ENCODE measurements at places on chromosomes 5 and 9.

GRCh38 chr5:5179079-5179478, 38.9 kb downstream of the ADAMTS16 start:
- DNase-seq, result no peak

- no peak for DNase-seq
Measured at GRCh38 chr5:148685520-148686134, 31.3 kb upstream of the HTR4 start.

GRCh38 chr9:111610149-111610548, 10.7 kb upstream of the PTGR1 start:
- no peak for DNase-seq

GRCh38 chr5:137672001-137672400, 63.9 kb downstream of the KLHL3 start:
- DNase-seq, result peak; percentile 86

- no peak for DNase-seq
Measured at GRCh38 chr9:131635285-131635684, 90.0 kb downstream of the PRRT1B start.

GRCh38 chr9:34866614-34867013, 91.5 kb upstream of the PHF24 start:
- no peak for DNase-seq

DNA sequence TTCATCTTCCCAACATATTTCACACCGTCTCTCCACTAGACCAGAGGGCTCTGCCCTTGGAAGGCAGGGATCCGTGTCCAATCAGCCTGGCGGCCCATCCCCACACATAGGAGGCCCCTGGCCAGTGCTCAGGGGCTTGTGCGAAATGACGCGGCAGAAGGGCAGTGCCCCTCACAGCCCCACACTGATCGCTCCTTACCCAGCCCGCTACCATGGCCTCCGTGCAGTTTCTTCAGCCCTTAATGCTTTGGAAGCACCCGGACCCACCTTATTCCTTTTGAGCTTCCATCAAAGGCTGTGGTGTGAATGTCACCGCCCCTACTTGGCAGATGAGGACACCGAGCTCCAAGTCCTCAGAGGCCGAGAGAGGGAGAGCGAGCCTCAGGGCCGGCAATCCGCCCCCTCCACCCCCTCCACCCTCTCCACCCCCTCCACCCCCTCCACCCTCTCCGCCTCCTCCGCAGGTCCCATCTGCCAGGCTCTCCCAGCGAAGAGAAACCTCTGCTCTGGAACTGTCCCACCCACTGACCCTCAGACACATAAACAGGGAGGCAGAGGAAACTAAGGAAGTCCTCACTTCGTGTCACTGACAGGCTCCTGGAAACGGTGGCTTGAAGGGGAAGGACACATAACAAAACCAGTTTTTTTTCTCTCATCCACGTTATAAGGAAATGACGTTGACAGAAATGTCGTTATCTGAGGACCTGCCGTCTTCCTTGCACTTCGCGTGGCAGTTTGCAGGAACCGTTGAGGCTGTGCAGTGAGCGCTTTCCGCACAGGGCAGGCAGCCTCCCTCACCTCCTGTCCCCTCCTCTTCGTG, 13.9 kb downstream of the QSOX2 start:
- DNase-seq, result no peak

- DNase-seq, result no peak
Measured at GRCh38 chr5:90479611-90480385, 5.1 kb downstream of the POLR3G start.

- DNase-seq, result no peak
Measured at GRCh38 chr5:16350816-16351215, 114.8 kb downstream of the ZNF622 start.

DNA sequence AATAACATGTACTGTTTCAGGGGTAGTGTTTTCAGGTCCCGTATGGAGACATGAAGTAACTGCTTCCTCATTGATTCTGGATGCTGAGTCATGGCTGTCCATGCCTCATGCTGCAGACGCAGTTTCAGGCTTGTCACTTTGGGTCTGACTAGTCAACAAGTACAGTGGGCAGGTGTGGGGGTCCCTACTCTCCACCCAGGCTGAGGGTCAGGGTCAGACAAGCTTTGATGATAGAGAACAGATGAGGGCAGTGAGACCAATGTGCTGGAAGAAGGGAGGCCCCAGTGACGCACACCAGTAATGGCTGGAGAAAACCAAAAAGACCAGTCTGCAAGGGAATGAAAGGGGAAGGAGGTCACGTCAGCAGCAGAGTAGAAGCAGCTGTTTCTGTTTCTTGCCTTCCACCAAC, 80.0 kb upstream of the NFIL3 start:
- no peak for DNase-seq

GRCh38 chr5:149038336-149039080, 24.4 kb downstream of the SH3TC2 start:
- no peak for DNase-seq

GRCh38 chr5:175466700-175467318, 11.6 kb upstream of the SFXN1 start:
- no peak for DNase-seq

DNA sequence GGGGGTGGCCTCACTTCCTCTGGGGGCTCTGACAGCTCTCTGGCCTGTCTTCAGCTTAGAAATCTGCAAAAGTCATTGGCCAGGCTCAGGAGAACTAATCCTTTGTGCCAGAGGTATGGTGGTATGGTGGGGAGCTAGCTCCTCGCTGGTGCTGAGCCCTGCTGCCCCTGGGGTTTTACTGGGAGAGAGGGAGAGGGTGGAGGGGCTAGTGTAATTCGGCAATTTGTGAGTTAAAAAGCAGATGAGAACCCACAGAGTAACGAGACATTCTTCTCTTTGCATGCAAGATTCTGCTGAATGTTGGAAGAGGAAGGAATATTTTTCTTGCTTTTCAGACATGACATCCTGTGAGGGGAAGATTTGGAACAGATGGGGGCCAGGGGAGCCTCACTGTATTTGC, 65.5 kb upstream of the SPRY4 start:
- no peak for DNase-seq

- DNase-seq, result no peak
Measured at GRCh38 chr5:156587012-156587411, 260.0 kb downstream of the SGCD start.

- no peak for DNase-seq
Measured at GRCh38 chr9:130668659-130669058, 4.3 kb downstream of the PRDM12 start.

- no peak for DNase-seq
Measured at GRCh38 chr5:53071738-53072137, 37.8 kb downstream of the MOCS2 start.

DNA sequence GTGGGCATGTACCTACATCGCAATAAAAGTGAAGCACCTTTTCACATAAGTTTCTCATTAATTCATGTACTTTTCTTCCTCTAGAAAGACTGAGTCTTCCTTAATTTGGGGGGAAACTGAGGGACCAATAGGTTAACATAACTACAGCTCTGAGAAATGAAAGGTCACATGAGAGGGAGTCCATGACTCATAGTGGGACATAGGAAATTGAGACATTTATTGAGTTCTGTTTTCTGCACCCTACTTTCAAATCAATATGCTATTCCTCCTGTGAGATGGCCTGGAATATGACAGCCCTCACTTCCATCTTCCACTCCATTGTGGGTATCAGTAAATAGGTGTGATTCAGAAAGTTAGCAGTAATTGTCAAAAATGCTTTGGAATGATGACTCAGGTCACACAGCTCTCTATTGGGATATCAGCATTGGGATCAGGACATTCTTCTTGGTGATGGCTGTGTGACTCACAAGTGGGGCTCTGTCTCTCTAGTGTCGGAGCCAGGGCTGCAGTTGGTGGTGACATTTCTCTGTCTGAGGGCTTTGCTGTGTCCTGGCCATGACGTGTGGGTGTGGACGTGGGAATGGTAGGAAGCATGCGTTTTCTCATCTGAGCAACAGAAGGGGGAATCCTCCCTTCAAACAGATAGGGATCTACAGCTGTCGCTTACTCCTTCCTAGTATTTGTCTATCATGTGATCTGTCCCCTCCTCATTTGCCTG, 125.0 kb downstream of the TRIO start:
- no peak for DNase-seq

- no peak for DNase-seq
Measured at GRCh38 chr5:62568800-62569432, 9.7 kb upstream of the LRRC70 start.

DNA sequence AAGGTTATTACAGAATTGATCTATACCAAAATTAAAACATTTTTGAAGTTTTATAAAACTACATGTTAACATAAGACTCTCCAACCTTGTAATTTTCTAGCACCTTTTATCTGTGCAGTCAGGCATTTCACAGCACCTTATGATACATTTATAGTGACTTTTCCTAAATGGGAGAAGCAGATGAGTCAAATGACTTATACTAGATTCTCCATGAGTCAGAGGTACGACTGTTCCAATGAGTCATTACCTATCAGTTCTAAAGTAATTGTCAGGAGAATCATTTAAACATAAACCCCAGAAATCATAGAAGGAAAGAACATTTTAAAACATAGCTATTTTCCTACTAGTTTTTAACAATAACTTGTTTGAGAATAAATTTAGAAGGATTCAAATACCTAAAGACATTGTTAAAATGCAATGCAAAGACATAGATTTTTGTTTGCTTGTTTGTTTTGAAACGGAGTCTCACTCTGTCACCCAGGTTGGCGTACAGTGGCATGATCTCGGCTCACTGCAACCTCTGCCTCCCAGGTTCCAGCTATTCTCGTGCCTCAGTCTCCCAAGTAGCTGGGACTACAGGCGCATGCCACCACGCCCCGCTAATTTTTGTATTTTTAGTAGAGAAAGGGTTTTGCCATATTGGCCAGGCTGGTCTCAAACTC, 34.7 kb upstream of the DMXL1 start:
- no peak for DNase-seq

GRCh38 chr5:83430130-83431010, 41.2 kb upstream of the VCAN start:
- DNase-seq, result peak; percentile 50

DNA sequence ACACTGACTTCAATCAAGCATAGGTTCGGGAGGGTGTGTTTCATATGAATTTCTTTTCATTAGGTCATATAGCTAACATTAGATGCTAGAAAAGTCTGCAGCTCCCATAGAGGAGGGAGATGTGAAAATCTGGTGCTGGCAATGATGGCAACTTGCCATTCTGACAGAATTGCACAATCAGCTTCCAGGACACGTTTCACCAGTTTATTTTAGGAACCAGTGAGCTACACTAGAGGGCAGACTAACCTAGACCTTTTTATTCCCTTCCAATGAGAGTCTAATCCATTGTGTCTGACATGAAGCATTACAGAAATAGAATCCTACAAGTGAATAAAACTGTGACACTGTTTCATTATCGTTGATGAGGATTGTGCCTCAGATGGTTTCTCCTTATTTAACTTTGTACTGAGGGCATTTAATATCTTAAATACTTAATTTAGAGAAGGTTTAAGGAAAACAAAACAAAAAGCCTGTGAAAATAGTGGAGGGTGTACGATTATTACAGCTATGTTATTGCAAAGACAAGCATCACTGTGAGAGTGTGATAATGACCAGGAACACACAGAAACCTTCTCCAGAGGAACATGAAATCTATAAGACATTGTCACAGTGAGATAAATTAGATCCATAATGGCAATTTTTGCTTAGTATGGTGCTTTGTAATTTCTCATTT, 363.3 kb upstream of the RPS23 start:
- peak; percentile 73 for DNase-seq

- DNase-seq, result no peak
Measured at GRCh38 chr5:82873452-82873851, 203.7 kb downstream of the TMEM167A start.

GRCh38 chr5:87116825-87117512, 150.7 kb upstream of the RASA1 start:
- no peak for DNase-seq

DNA sequence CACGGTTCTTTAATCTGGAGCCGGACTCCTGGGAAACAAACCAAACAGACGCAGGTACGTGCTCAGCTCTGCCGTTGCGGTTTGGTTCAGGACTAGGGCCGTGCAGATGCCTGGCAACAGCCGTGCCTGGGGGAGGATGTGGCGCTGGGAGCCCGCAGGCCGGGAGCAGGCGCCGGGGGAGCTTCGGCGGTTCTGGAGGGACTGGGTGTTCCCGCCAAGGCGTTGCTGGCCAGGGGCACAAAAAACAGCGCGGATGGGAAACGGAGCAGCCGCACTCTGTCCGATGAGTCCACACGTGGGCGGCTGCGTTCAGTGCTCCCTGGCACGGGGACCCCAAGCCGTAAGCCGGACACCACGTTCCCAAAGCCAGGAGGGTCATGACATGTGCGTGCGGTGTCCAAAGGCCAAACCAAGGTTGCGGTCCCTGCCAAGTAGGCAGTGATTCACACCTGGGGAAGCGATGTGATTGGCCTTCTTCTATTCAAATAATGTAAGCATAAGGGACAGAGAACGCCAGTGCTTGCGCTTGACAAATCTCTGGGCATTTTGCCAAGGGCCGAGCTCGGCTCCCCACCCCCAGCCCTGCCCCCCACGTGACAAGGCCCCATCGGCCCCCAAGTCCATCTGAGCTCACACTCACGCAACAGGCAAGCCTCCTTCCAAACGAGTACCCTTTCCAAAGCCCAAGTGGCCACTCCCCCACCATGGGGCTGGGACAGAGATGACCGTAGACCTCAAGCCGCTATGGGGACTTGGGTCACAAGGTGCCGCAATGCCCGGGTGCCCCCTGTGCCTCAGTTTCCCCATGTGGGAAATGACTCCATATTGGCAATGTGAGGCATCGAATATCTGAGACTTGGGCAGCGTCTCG, 49.7 kb upstream of the NKD2 start:
- no peak for DNase-seq

- no peak for DNase-seq
Measured at GRCh38 chr5:27928060-27928459, 889.7 kb upstream of the CDH9 start.

GRCh38 chr5:42360056-42360455, 63.2 kb upstream of the GHR start:
- no peak for DNase-seq

DNA sequence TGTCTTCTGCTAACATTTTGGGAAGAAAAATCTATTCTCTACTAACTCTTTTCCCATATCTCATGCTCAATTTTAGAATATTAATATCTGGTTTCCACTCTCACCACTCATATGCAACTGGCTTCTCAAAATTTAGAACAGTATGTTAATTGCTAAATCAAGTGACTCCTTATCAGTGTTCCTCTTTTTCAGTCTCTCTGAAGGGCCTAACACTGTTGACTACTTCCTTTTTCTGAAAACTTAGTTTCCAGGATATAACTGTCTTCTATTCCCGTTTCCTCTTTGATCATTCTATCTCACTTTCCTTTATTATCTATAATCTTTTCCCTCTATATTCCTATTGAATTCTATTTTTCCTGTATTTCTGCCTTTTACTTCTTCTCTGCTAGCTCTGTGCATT, 1717.2 kb upstream of the C9orf72 start:
- DNase-seq, result no peak

DNA sequence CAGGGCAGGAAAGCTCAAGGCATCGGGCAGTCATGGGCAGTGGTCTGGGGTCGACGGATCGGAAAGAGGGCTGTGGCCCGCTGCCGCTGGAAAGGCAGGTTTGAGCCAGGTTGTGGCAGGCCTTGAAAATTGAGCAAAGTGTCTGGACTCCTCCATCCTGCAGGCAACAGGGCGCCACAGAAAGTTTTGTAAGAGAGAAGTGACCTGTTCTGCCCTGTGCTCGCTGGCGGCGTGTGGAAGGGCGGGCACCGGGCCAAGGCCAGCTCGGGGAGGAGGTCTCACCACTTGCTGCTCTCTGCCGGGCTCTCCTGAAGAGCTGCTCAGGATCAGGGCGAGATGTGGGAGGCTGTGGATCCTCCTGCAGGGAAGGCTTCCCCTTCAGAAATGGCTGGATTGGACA, 41.4 kb upstream of the FAT2 start:
- no peak for DNase-seq

- DNase-seq, result no peak
Measured at GRCh38 chr9:36401897-36402480, 1.9 kb upstream of the RNF38 start.

Data from dorsolateral prefrontal cortex (tissue), 122 donors.